ENCODE measurements at places on chromosomes 5 and 9. TPM values are rescaled to one million over a fixed set of nuclear protein-coding genes. Genes with fewer than 3 reads are reported as not detected.
A peak's percentile ranks its signal among the peaks of the same experiment; 100 is the strongest.

KCNV2 gene
- total RNA-seq: not detected

GKAP1 gene
- 2.2 TPM for total RNA-seq

TRIM41 gene
- 9.9 TPM for total RNA-seq

GMCL2 gene
- total RNA-seq: not detected

DOK3 gene
- 2.6 TPM for total RNA-seq

PTGES2 gene
- total RNA-seq: 58.6 TPM

SWI5 gene
- 26.7 TPM for total RNA-seq

OCLN gene
- total RNA-seq: 0.43 TPM

FOXD4 gene
- 0.43 TPM for total RNA-seq

RAD50 gene
- 46.6 TPM for total RNA-seq

DNA sequence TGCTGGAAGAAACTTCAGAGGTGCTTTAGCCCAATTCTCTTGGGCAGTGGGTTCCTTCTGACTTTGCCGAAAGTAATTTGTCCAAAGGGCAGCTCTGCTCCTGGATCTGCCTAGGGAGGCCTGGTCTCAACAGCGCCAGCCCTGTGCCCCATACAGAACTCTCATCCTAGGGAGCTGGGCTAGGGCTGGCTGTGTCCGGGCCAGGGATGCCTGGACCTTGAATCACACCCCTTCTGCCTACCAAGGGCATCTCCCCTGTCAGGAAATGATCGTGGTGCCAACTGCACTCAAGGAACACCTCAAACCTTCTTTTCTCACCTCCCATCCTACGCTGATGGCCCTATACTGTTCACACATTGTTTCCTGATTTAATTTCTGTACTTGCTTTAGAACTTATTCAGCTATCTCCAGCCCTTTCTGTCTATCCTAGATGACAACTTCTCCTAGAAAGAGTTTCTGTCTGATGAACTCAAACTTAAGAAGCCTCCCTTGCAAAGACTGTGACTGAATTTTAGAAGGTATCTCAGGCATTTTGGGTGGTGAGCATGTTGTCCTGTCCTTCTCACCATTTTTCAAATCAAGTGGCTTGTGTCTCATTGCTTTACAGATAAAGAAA is 37.4 kb upstream of the NFIB start:
- no peak for DNase-seq

GRCh38 chr5:142626786-142627185 is 59.1 kb downstream of the FGF1 start:
- DNase-seq: no peak

DNA sequence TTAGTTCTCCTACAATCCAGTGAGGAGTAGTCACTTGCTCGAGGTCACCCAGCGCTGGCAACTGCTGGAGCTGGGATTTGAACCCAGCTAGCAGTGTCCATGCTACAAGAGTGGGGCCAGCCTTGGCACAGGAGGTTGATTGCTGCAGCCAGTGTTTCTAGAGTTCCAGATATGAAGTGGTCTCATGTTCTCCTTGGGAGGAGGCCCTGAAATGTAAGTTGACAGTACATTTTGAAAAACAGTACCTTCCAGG is 802 bp downstream of the CCDC107 start:
- DNase-seq: peak; percentile 57

DNA sequence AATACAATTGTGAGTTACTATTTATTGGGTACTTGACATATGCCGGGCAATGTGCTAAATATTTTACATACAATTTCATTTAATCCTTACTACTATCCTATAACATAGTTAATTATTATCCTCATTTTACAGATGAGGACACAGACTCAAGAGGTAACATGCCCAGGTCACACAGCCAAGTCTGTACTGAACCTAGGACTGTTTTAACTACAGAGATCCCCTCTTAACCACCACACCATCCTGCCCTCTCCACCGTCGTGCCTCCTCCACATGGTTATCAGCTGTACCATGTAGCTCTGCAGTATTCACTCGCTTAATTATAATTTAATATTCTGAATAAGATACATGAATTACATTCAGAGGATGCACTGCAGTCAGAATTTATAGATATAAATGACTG is 5.3 kb downstream of the RAB14 start:
- no peak for DNase-seq

- peak; percentile 93 for DNase-seq
Measured at GRCh38 chr5:123358751-123359150, 64.5 kb downstream of the CEP120 start.

GRCh38 chr9:1366276-1366675 is 316.1 kb downstream of the DMRT2 start:
- DNase-seq: no peak

Data from fibroblast of villous mesenchyme (primary cell).